Activated CD8-positive, alpha-beta memory T cell treated with anti-CD3 and anti-CD28 coated beads, Interleukin-2, amount 10 ng/mL, durations not matched to agents 7 days and 5 days (primary cell): ENCODE measurements at places on chromosomes 13 and 19. TPM values are rescaled to one million over a fixed set of nuclear protein-coding genes. Genes with fewer than 3 reads are reported as not detected.

The SUGP2 gene
- 192 TPM for total RNA-seq

The PBX4 gene
- 39.9 TPM for total RNA-seq

DNA sequence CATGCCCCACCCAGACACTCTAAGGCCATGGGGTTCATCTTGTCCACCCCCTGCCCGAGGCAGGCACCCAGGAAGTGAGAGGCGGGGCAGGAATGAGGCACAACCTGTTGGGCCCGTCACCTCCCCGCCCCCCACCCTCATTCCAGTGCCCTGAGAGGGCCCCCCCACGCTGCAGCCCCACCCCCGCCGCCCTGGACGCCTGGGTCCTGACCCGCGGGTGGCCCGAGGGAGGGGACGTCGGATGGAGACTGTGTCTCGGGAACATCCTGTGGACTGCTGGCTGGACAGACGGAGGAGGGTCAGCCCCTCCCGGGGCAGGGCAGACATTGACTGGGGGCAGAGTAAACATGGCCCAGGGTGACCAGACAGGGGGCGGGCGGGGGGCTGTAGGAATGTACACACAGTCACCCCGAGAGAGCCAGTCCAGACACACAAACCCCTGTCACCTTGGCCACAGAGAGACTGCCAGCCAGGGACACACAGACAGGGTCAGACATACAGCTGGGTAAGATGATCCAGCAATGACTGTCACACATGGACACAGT, 7.4 kb upstream of the JUNB start:
- DNase-seq = peak; percentile 65

DNA sequence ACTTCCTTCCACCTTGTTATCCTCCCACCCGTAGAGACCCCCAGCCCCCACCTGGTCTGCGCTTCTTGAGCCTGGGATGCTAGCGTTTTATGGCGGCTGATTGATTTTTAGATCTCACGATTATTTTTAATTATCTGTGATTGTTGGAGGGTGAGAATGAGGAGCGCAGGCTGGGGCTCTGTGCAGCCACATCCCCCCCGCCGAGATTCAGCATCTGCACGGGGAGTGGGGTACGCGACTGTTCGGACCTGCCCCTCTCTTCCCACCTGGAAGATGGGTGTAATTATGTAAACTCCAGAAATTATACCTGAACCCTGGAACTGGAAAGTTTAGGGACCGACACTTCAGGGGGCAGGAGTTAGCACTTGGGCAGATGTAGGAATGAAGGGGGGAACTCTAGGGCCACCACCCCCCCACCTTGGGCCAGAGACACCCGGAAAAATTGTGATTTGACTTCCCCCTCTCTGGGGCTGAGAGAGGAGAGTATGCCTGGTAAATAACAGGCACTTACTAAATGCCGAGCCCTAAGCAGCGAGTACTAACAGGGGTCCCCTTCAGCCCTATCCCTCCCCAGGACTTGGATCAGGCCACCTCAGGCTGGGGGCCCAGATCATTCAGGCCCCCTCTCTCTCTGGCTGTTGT, 1.8 kb upstream of the ONECUT3 start:
- DNase-seq = no peak

- DNase-seq = no peak
Measured at GRCh38 chr19:35037716-35038622, 3.6 kb upstream of the HPN start.

DNA sequence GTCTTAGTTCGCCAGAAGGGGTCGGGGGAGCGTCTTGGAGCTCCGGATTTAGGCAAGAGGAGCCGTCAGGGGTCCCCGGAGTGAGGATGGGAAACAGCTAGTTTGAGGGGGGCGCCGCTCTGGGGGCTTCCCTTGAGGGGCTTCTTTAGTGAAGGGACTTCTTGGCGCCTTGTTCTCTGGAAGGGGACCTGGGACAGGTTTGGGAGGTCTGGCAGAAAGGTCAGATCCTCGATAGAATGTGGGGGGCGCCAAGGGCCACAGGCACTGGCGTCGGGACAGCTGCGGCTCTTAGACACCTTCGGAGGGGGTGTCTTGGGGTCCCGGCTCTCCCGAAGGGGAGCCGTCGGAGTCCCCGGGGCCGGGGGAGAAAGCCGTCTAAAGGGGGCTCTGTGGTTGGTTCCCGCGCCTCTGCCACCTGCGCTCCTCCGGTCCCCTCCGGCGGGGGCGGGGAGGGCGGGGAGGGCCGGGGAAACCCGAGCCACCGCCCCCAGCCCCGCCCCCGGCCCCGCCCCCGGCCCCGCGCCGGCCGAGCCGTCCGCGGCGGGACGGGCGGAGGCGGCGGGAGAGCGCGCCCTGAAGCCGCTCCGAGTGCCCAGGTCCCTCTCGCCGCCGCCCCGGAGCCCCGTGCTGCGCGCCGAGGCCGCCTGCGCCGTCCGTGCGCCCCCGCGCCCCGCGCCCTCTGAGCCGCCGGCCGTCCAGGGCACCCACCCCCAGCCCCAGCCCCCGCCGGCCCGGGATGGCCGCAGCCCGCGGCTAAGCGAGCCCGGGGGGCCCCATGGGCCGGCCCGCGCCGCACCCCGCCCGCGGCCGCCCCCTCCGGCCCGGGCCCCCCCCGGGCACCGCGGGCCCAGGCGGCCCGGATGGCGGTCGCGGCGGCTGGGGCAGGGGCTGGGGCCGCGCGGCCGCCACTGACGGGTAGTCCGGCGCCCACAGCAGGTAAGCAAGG, at the start of gene NRTN:
Gene NRTN (plus strand): TSS at position 552 of the 946 bp plus-strand sequence. CDS start 19,099 bp downstream, outside the sequence.
- DNase-seq = peak; percentile 52
